Mesothelial cell of epicardium (in vitro differentiated cells): ENCODE measurements at places on chromosomes 16 and 17.

GRCh38 chr16:78778101-78779004 is 678.9 kb downstream of the WWOX start:
- no peak for DNase-seq

GRCh38 chr16:84648595-84649510 is 542 bp downstream of the KLHL36 start:
- peak; percentile 54 for DNase-seq

GRCh38 chr16:81429045-81429521 is 15.5 kb upstream of the CMIP start:
- no peak for DNase-seq

GRCh38 chr16:47734987-47735594 is 274.0 kb downstream of the PHKB start:
- DNase-seq: no peak

- DNase-seq: no peak
Measured at GRCh38 chr17:77194179-77194578, 53.4 kb downstream of the SEC14L1 start.

- no peak for DNase-seq
Measured at GRCh38 chr16:29000019-29000418, 15.2 kb downstream of the LAT start.

DNA sequence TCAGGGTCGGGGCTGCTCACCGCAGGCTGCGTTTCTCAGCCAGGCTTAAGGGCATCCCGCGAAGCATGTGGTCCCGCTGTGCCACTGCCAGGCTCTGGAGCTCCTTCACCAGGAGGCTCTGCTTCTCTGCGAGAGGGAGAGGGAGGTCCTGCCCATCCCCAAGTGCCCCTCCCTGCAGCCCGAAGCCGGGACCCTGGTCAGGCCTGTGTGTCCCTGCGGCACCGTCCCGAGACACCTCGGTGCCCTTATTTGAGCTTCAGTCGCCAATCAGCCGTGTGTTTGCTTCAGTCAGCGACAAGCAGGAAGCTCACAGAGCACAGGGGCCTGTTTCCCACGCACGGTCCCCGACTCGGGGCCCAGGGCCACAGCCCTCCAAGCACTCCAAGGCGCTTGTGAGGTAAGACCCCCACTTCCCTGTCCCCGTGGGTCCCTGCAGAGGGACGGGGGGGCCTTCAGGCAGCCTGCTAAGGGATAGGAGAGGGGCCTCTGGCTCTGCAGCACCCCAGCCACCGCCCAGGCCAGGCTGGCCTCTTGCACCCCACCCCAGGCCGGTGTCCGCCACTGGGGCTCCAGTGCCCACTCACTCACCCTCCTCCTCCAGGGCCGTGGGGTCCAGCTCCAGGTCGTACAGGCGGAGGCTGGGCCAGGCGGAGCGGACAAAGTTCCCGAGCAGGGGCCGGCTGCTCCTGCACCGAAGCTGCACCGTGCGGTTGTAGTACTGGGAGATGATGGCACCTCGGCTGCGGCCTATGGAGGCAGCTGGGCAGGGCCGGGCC is 3.2 kb downstream of the TMC6 start:
- DNase-seq: no peak

GRCh38 chr17:59038734-59039133 is 67.9 kb downstream of the TRIM37 start:
- no peak for DNase-seq
